Femur (tissue), 1 donor: ENCODE measurements at places on chromosomes 1 and 21.

- DNase-seq = no peak
Observed at GRCh38 chr1:221161571-221162041, 282.4 kb downstream of the HLX start.

DNA sequence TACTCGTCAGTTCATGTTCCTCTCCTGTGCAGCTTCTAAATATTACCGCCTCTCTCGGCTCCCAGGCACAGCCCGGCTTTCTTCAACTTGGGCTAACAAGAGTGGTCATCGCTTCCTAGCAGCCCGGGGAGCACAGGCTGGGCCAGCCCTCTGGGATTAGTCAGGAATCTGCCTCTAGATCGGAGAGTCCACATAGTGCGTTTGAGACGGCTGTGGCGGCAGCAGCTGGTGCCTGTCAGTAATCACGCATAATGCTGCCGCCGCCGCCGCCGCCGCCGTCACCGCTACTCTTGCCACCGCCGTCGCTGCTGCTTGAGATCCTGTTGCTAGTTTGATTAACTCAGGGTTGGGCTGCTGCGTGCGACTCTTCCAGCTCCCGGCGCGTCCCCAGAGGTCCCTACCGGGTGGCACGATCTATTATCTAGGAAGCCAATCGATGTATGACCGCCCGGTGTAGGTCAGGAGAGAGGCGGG lies at the start of gene RXRG:
Gene RXRG, minus strand, starts transcription at position 230 of the 474 bp plus-strand sequence. CDS start 233 bp downstream, outside the sequence.
- peak; percentile 77 for DNase-seq

GRCh38 chr1:209491031-209491430 lies 92.5 kb upstream of the CAMK1G start:
- DNase-seq = no peak

DNA sequence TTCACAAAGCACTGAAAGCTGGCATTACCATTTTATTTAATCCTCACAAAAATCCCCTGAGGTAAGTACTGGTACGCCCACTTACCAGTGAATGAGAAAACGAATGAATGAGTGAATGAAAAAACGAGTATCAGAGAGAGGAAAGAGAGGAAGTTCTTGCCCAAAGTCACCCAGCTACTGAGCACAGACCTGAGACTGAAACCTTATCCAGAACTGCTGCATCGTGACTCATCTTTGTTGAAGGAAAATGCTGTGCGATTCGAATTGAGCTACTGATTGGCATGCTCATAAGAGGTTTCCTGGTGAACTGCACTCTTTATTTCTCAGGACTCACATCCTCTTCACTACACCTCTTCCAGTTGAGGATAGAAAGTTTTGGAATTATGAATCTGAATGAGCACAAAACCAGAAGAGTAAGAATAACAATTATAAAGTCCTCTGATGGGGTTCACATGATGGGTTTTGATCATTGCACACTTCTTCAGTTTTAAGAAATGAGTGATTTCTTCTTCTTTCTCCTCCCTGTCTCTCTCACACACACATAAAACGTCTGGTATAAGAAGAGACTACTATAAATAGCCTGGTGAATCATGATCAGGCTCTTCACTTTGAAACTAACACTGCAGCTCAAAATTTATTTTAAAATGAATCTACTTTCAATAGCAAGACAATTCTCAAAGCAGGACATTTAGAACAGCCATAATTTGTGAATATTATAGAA lies 32.1 kb downstream of the IL12RB2 start:
- DNase-seq = no peak

- DNase-seq = no peak
Observed at GRCh38 chr1:81499487-81499886, 301.2 kb upstream of the ADGRL2 start.

DNA sequence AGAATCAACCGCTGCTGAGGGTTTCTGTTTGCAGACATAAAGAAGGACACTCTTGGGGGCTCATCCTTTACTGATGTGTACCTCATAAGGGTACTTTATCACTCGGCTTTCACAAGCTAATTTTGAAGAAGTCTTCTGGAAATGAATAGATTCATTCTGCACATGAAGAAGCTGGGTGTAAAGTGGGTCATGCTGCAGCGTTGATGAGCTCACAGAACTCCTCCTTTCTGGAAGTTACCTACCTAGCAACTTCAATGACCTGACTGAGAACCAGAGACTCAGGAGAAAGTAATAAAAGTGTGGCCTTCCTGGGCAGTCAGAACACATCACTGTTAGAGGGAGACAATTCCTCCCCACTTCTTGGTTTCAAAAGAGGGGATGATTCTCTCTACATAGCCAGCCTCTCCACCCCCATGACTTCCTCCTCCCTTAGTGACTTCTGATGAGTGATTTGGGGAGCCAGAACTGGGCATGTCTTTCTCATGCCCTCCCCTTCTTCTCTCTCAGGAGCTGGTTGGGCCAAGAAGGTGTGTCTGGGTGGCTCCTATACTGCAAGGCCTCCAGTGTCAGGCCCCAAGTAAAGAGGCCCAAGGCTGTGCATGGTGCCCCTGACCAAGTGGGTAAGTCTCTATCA lies 27.0 kb downstream of the PCNX2 start:
- DNase-seq = no peak

- DNase-seq = no peak
Observed at GRCh38 chr1:45998020-45998617, 134.3 kb downstream of the PIK3R3 start.
